Renal cortical epithelial cell (primary cell): ENCODE measurements at places on chromosomes 6 and 20. TPM values are rescaled to one million over a fixed set of nuclear protein-coding genes. Genes with fewer than 3 reads are reported as not detected.

Gene C20orf202
- 0.10 TPM in 1 of 2 replicates, not detected in the other for total RNA-seq

Gene COL21A1
- total RNA-seq = 0.50 TPM in 1 of 2 replicates, not detected in the other

DNA sequence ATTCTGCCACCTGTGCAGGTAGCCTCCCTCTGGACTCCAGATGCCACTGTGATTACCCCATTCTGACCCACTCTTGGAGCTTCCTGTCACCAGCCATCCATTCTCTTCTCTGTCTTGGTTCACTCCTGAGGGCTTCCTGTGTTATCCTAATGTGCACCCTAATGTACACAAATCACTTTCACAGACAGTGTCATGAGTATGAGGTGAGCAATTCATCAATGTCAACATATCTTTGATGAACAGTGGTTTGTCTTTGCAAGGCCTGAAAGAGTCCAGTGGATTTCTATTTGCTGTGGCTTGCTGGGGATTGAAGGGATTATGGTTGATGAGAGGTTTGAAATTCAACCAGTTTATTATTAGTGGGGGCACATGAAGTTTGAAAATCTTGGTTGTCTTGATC, 63.8 kb upstream of the EEF1E1 start:
- no peak for DNase-seq

DNA sequence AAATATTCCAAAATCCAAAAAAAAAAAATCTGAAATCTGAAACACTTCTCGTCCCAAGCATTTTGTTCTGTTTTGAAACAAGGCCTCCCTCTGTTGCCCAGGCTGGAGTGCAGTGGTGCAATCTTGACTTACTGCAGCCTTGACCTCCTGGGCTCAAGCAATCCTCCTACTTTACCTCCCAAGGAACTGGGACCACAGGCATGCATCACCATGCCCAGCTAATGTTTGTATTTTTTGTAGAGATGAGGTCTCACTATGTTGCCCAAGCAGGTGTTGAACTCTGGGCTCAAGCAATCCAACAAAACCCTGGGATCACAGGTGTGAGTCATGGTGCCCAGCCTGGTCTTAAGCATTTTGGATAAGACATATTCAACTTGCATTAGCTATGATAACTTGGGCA, 13.6 kb downstream of the SESN1 start:
- DNase-seq = no peak
